ENCODE measurements at places on chromosomes 12 and 14.
A peak's percentile ranks its signal among the peaks of the same experiment; 100 is the strongest.

- DNase-seq: no peak
Measured at GRCh38 chr14:97626088-97626487, 828.9 kb downstream of the VRK1 start.

GRCh38 chr12:50948798-50949197 lies 3.5 kb upstream of the HIGD1C start:
- DNase-seq: no peak

GRCh38 chr14:33026850-33027430 lies 88.3 kb downstream of the NPAS3 start:
- DNase-seq: peak; percentile 74

GRCh38 chr14:93332397-93332852 lies 411 bp downstream of the BTBD7 start:
- DNase-seq: no peak

GRCh38 chr14:69664865-69665526 lies 53.6 kb downstream of the SUSD6 start:
- no peak for DNase-seq

DNA sequence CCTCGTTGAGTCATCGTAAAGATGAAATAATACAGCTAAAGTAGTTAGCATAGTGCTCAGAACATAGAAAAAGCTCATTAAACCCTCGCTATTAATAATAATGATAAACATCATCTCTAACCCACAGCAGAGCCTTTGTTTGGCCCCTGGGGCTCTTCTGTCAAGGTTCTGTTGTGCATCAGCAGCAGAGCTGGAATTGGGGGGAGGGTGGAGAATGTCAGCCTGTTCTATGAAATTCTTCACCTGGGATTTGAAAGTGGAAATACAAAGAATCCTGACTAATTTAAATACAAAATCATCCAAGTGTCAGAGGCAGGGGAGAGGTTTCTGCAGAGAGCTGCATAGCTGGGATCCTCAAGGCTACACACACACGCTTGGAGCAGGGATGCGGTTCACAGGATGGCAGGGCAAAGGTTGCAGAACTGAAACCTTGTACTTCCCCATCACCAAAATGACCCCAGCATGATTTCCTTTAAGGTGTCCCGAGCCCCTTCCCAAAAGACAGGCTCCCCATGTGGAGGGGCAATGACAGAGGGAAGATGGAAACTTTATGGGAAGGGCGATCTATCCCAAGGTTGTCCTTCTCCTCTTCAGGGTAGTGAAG lies 71.8 kb downstream of the DAD1 start:
- no peak for DNase-seq

- no peak for DNase-seq
Measured at GRCh38 chr14:69226178-69226577, 33.8 kb upstream of the GALNT16 start.

DNA sequence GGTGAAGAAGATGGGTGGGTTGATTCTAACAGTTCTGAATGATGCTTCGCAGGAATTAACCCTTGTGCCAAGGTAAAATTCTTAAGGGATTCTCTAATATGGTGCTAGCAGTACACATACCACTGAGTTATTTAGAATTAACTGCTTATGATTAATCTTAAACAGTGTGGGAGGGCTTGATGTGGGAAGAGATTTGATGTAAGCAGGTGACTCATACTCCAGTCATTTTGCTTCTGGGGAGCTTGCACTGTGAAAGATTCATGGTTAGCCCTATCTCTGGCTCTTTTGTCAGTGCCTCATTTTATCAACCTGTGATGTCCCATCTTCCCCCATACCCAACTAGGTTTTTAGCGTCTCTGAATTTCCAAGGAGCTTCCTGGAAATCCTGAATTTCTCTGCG lies 83.8 kb downstream of the NRXN3 start:
- no peak for DNase-seq

GRCh38 chr12:15212930-15213329 lies 8.3 kb downstream of the RERG start:
- DNase-seq: no peak

DNA sequence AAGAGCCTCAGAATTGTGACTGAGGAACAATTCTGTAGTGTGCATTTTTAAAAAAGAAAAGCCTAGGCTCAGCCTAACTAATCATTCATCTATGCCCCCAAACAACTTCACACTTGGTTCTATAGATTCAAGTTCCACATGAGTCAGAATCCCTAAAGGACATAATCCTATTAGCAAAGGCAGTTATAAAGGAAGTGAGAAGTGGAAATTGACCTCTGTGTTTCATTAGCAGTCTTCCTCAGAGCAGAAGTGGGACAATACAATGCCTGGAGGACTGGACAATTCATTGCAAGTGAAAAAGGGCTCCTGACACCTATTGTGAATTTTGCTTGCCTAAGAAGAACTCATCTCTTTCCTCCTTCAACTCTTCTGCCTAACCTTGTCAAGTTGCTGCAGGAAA lies 222.3 kb downstream of the PTPRO start:
- no peak for DNase-seq

DNA sequence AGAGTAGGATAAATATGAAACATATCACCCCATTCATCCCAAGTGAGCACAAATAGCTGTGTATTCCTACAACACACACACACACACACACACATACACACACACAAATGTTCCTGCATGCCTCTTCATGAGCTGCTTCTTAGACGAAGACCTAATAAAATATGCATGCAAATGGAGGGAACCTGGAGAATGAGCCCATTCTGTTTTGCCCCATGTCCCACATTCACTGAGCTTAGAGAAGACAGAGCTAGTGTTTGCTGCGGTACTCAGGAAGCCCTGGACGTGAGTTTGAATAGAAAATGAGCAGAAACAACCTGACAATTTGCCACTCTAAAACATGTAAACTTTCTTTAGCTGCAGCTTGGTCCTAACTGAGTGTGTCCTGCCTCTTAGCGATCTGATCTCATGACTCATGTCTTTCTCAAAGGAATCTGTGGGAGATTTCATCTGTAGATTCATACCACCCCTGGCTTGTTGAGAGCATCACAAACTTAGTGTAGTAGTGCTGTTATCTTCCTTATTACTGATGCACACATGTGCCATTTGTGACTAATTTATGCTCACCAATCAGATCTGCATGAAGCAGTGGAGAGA lies 86.8 kb downstream of the ITPR2 start:
- DNase-seq: no peak

DNA sequence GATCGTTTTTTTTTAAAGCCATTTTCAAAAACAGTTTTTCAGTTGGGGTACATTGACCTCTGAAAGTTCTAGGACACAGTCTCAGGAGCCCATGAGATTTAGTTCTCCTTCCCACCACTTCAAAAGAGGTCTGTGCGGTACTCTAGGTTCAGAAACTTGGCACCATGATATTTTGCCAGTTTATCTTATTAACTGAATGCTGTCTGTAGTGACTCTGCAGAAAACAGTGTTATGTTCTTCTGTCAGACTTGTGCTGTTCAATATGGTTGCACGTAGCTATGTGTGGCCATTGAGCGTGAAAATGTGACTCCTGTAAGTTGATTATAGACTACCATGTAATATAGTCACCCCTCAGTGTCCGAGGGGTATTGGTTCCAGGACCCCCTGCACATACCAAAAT lies 35.9 kb downstream of the CRADD start:
- no peak for DNase-seq

- DNase-seq: no peak
Measured at GRCh38 chr14:35247777-35248475, 44.3 kb upstream of the PSMA6 start.

- no peak for DNase-seq
Measured at GRCh38 chr14:73452341-73453186, 5.8 kb downstream of the NUMB start.

GRCh38 chr12:95551913-95552516 lies 739 bp upstream of the USP44 start:
- no peak for DNase-seq

GRCh38 chr14:50667684-50667995 lies 466 bp downstream of the SAV1 start:
- no peak for DNase-seq

- no peak for DNase-seq
Measured at GRCh38 chr12:17326649-17327048, 720.7 kb upstream of the LMO3 start.

DNA sequence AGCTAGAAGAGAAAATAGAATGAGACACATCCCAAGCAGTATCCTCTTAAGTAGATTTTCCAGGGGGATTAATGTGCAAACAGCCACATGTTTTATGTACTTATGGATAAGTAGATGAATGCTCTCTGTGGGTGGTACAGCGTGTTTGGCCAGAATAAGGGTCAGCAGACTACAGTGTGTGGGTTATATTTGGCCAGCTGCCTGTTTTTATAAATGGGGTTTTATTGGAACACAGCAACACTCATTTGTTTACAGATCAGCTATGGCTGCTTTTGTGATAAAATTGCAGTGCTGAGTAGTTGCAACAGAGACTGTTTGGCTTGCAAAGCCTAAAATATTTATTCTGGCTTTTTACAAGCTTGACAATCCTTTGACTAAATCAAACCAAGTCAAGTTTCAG lies 780.2 kb upstream of the SEL1L start:
- DNase-seq: peak; percentile 25

- DNase-seq: no peak
Measured at GRCh38 chr12:28958553-28959195, 190.4 kb upstream of the FAR2 start.

- DNase-seq: no peak
Measured at GRCh38 chr12:103677341-103677740, 90.3 kb downstream of the STAB2 start.

- no peak for DNase-seq
Measured at GRCh38 chr12:96720363-96720705, 186.7 kb upstream of the NEDD1 start.

DNA sequence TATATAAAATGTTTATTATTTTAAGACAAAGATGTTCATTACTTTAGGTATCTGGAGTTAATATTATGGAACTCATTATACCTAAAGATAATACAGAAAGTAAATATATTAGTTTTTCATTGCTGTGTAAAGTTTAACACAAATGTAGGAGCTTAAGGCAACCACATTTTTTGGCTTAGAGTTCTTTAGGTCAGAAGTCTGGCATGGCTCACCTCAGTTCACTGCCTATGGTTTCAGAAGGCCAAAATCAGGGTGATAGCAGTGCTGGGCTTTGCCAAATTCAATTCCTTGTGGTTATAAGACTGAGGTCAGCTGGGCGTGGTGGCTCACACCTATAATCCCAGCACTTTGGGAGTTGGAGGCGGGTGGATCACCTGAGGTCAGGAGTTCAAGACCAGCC lies 35.5 kb upstream of the PRPF39 start:
- DNase-seq: no peak

- no peak for DNase-seq
Measured at GRCh38 chr12:84537666-84538065, 374.9 kb downstream of the SLC6A15 start.

- DNase-seq: no peak
Measured at GRCh38 chr12:51821440-51822260, 26.9 kb downstream of the FIGNL2 start.

DNA sequence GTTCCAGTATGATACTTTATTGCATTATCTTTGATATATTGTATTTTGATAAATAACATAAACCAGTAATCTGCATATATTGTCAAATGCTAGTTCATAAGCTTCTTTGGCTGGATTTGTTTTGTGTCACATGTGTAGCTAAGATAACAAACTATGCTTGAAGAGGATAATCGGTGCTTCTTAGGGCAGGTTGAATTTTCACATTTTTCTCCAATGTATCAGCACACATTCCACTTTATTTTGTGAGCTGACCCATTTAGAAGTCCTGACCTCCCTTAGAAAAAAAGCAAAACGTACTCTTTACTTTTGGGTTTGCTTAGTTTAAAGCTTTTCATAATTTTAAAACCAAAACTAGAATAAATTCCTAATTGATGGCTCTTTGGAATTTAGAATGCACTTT lies 277.7 kb upstream of the DDHD1 start:
- DNase-seq: no peak

DNA sequence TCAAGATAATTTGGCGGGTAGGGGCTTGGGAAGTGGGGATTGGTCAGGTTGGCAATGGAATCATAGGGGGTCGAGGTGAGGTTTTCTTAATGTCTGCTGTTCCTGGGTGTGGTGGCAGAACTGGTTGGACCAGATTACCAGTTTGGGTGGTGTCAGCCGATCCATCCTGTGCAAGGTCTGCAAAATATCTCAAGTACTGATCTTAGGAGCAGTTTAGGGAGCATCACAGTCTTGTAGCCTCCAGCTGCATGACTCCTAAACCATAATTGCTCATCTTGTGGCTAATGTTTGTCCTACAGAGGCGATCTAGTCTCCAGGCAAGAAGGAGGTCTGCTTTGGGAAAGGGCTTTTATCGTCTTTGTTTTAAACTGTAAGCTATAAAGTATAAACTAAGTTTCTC lies 868.4 kb downstream of the DIO2 start:
- no peak for DNase-seq

GRCh38 chr14:89435492-89435891 lies 18.5 kb upstream of the FOXN3 start:
- no peak for DNase-seq

- DNase-seq: no peak
Measured at GRCh38 chr12:70252832-70253231, 9.6 kb downstream of the CNOT2 start.

DNA sequence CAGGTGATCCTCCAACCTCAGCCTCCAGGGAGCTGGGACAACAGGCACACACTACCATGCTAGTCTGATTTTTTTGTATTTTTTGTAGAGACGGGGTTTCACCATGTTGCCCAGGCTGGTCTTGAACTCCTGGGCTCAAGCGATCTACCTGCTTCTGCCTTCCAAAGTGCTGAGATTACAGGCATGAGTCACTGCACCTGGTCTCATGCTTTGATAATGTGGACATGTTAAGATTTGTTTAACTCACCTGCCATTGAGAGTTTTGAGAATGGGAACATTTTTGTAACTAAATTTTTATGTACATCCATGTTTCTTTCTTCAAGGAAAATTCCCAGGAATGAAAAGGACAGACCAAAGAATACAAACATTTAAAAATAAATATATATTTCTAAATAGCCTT lies 121.2 kb downstream of the MIPOL1 start:
- DNase-seq: no peak

- peak; percentile 82 for DNase-seq
Measured at GRCh38 chr12:120356567-120357030, 12.4 kb downstream of the MSI1 start.

- no peak for DNase-seq
Measured at GRCh38 chr12:78328524-78328923, 497.8 kb downstream of the NAV3 start.

GRCh38 chr14:94485944-94486841 lies 10.2 kb upstream of the SERPINA9 start:
- peak; percentile 69 for DNase-seq
